Thymus (tissue), 14 donors: ENCODE measurements at places on chromosomes 12 and 14. TPM values are rescaled to one million over a fixed set of nuclear protein-coding genes. Genes with fewer than 3 reads are reported as not detected.

DNA sequence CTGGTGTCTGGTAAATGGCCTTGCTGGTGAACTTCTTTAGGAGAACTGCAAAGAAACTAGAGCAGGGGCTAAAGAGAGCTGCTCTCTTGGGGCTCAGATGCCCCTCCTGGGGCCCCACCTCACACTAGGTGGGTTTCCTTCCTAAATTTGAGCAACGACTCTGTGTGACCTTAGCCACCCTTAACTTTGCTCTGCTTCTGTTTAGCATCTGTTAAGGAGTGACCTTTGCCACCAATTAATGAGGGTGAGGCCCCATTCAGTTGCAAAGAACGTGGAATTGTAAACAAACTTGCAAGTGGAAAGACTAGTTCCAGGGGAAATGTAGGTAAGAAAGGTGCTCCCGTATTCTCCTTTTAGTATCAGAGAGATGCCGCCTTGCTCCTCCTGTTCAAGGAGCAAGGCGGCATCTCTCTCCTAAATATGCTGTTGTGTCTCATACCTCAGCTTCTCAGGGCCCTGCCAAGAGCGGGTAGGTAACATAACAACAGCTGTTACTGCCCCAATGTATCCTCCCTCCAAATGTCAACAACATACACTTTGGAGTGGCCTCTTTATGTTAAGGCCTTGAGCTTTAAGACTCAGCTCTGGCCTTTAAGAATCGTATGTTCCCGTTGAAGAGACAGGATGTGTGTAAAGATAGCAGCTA lies 77.6 kb upstream of the FUT8 start:
- H3K4me3 ChIP-seq: no peak overlapping the region
- peak overlapping the region; percentile 22 for H3K27ac ChIP-seq
- no peaks in the 10 kb centered on the region for H3K36me3 ChIP-seq
- H3K27me3 ChIP-seq: no peaks in the 10 kb centered on the region
- no peak for DNase-seq

- no peak overlapping the region for H3K27ac ChIP-seq
- no peak overlapping the region for H3K4me3 ChIP-seq
- DNase-seq: no peak
- H3K36me3 ChIP-seq: no peaks in the 10 kb centered on the region
These were observed 67.7 kb downstream of the SDR9C7 start for GRCh38 chr12:56866493-56866892.

DNA sequence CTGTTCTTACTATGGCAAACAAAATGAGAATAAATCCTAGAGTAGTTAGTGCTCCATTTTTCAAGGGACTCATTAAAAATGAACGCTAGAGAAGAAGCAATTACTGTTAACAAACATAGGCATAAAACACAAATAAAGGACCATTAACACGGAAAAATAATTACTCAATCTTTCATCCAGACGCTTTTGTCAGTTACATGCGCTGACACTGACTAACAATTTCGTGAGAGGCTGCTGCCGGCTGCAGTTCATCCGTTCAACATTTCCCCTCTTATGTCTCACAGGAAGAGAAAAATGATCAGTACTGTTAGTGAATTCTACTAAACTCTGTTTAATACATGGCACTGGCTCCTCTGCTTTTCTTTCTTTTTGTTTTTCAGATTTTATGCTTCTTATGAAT lies 472.7 kb upstream of the FLRT2 start:
- H3K27ac ChIP-seq: no peak overlapping the region
- DNase-seq: no peak
- H3K36me3 ChIP-seq: no peaks in the 10 kb centered on the region

DNA sequence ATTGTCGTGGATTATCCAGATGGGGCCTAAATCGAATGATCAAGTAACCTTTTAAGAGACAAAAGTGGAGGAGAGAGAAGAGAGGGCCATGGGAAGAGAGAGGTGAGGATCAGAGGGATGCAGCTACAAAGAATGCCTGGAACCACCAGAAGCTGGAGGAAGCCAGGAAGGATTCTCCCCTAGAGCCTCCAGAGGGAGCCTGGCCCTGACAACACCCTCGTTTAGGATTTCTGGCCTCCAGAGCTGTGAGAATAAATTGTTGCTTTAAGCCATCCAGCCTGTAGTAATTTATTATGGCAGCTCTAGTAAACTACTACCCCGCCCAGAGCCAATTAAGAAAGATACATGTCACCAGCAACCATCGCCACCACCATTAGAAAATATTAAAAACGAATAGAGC lies 46.2 kb upstream of the GSC start:
- H3K27ac ChIP-seq: no peak overlapping the region
- no peak for DNase-seq
- no peaks in the 10 kb centered on the region for H3K27me3 ChIP-seq
- H3K4me3 ChIP-seq: no peak overlapping the region
- H3K4me1 ChIP-seq: no peaks in the 10 kb centered on the region

GRCh38 chr12:50568338-50569091 lies 63.7 kb downstream of the DIP2B start:
- H3K4me1 ChIP-seq: no peaks in the 10 kb centered on the region
- H3K4me3 ChIP-seq: no peak overlapping the region
- no peaks in the 10 kb centered on the region for H3K36me3 ChIP-seq
- DNase-seq: no peak
- no peak overlapping the region for H3K27ac ChIP-seq

DNA sequence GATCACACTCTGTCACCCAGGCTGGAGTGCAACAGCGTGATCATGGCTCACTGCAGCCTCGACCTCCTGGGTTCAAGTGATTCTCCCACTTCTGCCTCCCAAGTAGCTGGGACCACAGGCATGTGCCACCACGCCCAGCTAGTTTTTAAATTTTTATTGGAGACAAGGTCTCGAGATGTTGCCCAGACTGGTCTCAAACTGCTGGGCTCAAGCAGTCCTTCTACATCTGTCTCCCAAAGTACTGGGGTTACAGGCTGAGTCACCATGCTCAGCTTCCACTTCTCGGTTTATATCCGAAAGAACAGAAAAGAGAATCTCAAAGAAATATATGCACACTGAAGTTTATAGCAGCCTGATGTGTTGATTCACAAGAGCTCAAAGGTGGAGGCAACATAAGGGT lies 107.5 kb downstream of the SCARB1 start:
- no peak for DNase-seq
- H3K4me3 ChIP-seq: no peak overlapping the region
- peaks cover 11% of the 10 kb centered on the region for H3K4me1 ChIP-seq
- H3K27ac ChIP-seq: no peak overlapping the region
- H3K36me3 ChIP-seq: no peaks in the 10 kb centered on the region
- H3K27me3 ChIP-seq: no peaks in the 10 kb centered on the region

GRCh38 chr12:126443977-126444376 lies 1378.7 kb downstream of the AACS start:
- H3K4me1 ChIP-seq: no peaks in the 10 kb centered on the region
- no peak for DNase-seq
- no peak overlapping the region for H3K27ac ChIP-seq
- no peak overlapping the region for H3K4me3 ChIP-seq
- no peaks in the 10 kb centered on the region for H3K27me3 ChIP-seq
- no peaks in the 10 kb centered on the region for H3K36me3 ChIP-seq

- no peak for DNase-seq
- no peaks in the 10 kb centered on the region for H3K27me3 ChIP-seq
- H3K27ac ChIP-seq: no peak overlapping the region
- H3K36me3 ChIP-seq: no peaks in the 10 kb centered on the region
- H3K4me1 ChIP-seq: no peaks in the 10 kb centered on the region
- H3K4me3 ChIP-seq: no peak overlapping the region
These were observed 83.5 kb downstream of the SAMD4A start for GRCh38 chr14:54650331-54650958.

- no peaks in the 10 kb centered on the region for H3K4me1 ChIP-seq
- no peaks in the 10 kb centered on the region for H3K36me3 ChIP-seq
- H3K4me3 ChIP-seq: no peak overlapping the region
- H3K27ac ChIP-seq: no peak overlapping the region
These were observed 27.5 kb downstream of the A2ML1 start for GRCh38 chr12:8849876-8850275.

GRCh38 chr12:8913702-8914032 lies 642 bp upstream of the PHC1 start:
- H3K36me3 ChIP-seq: peaks cover 4% of the 10 kb centered on the region
- peak overlapping the region; percentile 68 for H3K4me3 ChIP-seq
- no peak for DNase-seq
- peaks cover 10% of the 10 kb centered on the region for H3K4me1 ChIP-seq
- H3K27me3 ChIP-seq: no peaks in the 10 kb centered on the region
- peak overlapping the region; percentile 90 for H3K27ac ChIP-seq

DNA sequence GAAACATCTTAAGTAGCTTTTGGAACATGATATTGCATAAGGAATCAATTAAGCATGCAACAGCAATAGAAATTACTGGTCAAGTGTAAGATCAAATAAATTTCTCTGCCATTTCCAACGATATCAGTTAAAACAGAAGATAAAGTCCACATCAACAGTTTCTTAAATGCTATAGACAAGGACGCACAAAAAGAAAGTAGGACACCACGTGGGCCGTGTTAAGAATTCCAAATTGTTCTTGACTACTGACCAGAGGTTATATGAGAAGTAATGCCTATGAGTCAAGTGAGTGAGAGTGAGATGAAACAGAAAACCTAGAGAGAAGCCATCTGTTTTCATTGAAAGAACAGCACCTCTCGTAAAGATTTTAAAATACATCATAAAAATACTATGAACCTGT lies 318.2 kb downstream of the TMEM117 start:
- H3K4me1 ChIP-seq: no peaks in the 10 kb centered on the region
- no peak overlapping the region for H3K27ac ChIP-seq
- H3K36me3 ChIP-seq: no peaks in the 10 kb centered on the region
- no peak for DNase-seq

- no peaks in the 10 kb centered on the region for H3K27me3 ChIP-seq
- DNase-seq: no peak
- peaks cover 6% of the 10 kb centered on the region for H3K4me1 ChIP-seq
These were observed 198.3 kb upstream of the AMIGO2 start for GRCh38 chr12:47277972-47278448.

DNA sequence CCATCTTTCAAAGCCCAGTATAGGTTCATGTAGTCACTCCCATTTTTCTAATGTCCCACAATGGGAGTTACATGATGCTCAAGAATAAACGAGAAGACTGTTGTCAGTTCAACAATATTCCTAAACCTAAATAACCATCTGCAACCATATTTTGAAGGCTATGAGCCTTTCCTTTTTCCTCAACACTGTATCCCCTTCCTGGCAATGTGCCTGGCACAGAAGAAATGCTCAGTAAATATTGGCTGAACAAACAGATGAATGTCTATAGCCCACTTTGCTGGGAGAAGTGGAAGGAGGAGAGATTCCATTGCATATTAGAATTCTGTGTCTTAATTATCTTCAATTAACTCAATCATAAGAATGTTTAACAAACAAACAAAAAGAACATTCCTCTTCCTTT lies 6.1 kb downstream of the ARMH4 start:
- H3K4me1 ChIP-seq: no peaks in the 10 kb centered on the region
- DNase-seq: no peak
- H3K36me3 ChIP-seq: no peaks in the 10 kb centered on the region
- no peak overlapping the region for H3K4me3 ChIP-seq
- no peak overlapping the region for H3K27ac ChIP-seq
- H3K27me3 ChIP-seq: peaks cover 22% of the 10 kb centered on the region

- no peak overlapping the region for H3K4me3 ChIP-seq
- H3K27me3 ChIP-seq: no peaks in the 10 kb centered on the region
- no peak overlapping the region for H3K27ac ChIP-seq
These were observed 94.2 kb downstream of the MYF5 start for GRCh38 chr12:80810874-80811273.

GRCh38 chr12:125533434-125534029 lies 468.3 kb downstream of the AACS start:
- H3K27me3 ChIP-seq: no peaks in the 10 kb centered on the region
- no peaks in the 10 kb centered on the region for H3K36me3 ChIP-seq
- no peaks in the 10 kb centered on the region for H3K4me1 ChIP-seq
- no peak overlapping the region for H3K27ac ChIP-seq
- no peak overlapping the region for H3K4me3 ChIP-seq

DNA sequence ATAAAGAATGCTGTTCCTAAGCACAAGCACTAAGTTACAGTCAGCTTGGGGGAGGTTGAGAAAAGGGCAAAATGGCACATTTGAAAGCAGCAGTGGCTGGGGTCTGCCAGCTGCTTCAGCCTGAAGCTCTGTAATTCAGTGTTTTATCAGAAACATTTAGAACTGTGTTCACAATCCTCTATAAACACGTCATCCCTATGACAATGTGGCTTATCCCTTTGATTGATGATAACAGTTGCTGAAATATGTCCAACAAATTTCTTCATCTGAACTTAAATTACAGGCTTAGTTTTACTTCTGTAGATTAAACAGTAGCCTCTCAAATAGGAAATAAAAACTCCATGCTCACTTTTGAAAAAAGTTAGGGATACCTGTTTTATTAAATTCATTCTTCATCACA lies 108.8 kb downstream of the VEZT start:
- no peak overlapping the region for H3K27ac ChIP-seq
- DNase-seq: no peak
- H3K27me3 ChIP-seq: no peaks in the 10 kb centered on the region
- no peaks in the 10 kb centered on the region for H3K36me3 ChIP-seq

- H3K36me3 ChIP-seq: no peaks in the 10 kb centered on the region
- no peak overlapping the region for H3K4me3 ChIP-seq
- H3K27me3 ChIP-seq: no peaks in the 10 kb centered on the region
- DNase-seq: no peak
These were observed 2.4 kb downstream of the EMP1 start for GRCh38 chr12:13198876-13199275.

DNA sequence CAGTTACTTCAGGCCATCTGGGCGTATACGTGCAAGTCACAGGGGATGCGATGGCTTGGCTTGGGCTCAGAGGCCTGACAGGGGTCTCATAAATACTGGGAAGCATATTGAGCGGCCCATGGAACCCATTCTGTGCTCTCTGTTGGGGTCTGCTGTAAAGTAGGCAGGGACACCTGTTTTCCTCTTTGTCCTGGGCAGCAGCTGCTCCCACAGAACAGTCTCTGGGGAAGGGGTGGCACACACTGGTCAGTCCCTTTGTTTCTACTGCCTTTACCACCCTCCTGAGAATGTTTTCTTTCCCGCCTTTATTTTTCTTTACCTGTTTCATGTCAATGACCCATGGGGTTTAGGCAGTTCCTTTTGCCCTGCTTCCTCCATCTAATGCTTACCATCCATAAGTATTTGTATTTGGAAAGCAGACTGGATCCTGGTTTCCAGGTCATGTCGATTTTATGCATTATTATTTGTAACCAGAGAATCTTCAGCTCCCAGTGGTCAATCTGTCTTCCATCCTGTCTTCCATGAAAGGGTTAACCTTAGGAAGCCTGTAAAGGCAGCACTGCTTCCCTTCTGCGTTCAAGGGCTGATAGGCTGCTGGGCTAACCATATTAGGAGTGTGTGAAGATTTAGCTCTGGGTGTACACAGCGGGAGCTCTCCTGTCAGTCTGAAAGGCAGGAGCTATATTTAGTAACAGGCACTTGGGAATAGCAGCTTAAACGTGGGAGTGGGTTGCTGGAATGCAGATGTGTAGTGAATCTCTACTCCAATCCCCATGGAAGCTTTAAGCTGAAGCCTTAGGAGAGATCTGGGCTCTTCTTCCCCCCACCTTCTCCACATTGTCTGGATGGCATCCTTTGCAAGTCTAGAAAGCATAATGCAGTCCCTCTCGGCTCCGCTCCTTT lies 124.0 kb downstream of the DYRK2 start:
- no peaks in the 10 kb centered on the region for H3K27me3 ChIP-seq
- no peaks in the 10 kb centered on the region for H3K4me1 ChIP-seq
- no peak overlapping the region for H3K4me3 ChIP-seq
- no peak for DNase-seq

GRCh38 chr14:73888460-73888725 lies 1.7 kb downstream of the ZNF410 start:
- H3K4me3 ChIP-seq: no peak overlapping the region
- H3K27me3 ChIP-seq: no peaks in the 10 kb centered on the region
- H3K4me1 ChIP-seq: peaks cover 7% of the 10 kb centered on the region
- no peak overlapping the region for H3K27ac ChIP-seq

The TEAD4 gene
- total RNA-seq: 1.6 TPM

The PPFIBP1 gene
- 23.7 TPM for total RNA-seq

The DAZAP2 gene
- total RNA-seq: 169 TPM

The PIANP gene
- 0.09 TPM for total RNA-seq

The MGST1 gene
- 2.1 TPM for total RNA-seq

The IFI27 gene
- 360 TPM for total RNA-seq

The EXD2 gene
- total RNA-seq: 9.5 TPM

The ST8SIA1 gene
- 1.6 TPM for total RNA-seq
